Osteoblast (primary cell): ENCODE measurements at places on chromosomes 7 and 10. TPM values are rescaled to one million over a fixed set of nuclear protein-coding genes. Genes with fewer than 3 reads are reported as not detected.

DNA sequence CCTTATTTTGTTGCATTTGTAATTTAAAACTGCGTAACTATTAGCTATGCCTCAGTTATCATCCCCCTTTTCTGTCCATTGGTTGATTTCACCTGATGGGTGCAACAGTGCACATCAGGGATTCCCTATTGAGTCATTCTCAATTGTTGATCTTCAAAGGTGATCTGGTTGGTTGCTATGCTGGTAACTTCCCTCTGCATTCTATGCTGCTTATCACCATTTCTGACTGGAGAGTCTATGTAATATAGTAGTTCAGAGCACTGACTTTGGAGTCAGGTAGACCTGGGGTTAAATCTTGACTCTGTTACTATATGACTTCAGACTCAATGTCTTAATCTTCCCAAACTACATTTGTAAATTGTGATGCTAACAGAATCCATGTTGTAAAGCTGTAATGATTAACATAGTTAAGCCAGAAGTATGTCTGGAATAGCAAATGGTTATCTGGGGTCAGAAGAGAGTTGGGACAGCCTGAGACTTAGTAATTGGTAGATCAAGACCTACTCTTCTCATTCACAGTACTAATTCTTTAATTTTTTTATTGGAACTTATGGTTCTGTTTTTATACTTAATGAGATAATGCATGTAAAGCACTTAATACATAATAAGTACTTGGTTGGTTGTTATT lies 38.1 kb downstream of the EXOC6 start:
- DNase-seq: no peak

ZNRF2 gene
- total RNA-seq: 12.1 and 12.7 TPM in 2 replicates

GRCh38 chr7:84232646-84233045 lies 38.1 kb upstream of the SEMA3A start:
- DNase-seq: no peak

- no peak for DNase-seq
Observed at GRCh38 chr10:89921403-89921802, 220.0 kb downstream of the KIF20B start.

UBTD1 gene
- total RNA-seq: 29.0 and 32.7 TPM in 2 replicates

GRCh38 chr10:100998183-100998990 lies 1.2 kb upstream of the LZTS2 start:
- peak; percentile 100 for DNase-seq

DNAJB9 gene
- total RNA-seq: 24.6 and 34.2 TPM in 2 replicates

GRCh38 chr7:54839575-54840213 lies 80.7 kb upstream of the SEC61G start:
- peak; percentile 95 for DNase-seq

DNA sequence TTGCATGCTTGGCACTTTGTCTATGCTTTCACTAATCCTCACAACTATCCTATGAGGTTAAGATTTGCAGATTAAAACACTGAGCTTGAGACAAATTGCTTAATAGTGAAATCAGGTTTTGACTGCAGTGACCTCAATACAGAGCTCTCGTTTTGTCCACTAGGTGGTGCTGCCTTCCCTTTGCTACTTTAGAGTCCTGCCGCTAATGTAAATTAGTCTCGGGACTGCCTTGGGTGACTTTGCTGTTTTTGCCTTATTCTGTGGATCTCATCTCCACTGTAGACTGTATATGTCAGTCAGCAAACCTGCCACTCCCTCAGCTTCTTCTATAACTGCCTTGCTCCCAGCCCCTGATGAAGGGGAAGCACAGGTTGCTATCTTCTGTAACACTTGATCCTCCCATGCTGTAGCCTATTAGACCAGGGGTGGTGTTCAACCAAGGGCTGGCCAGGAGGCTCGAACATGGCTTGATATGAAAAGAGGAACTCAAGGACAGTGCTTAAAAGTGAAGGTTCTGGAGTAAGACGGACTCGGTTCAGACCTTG lies 26.0 kb downstream of the ASB4 start:
- no peak for DNase-seq

DNA sequence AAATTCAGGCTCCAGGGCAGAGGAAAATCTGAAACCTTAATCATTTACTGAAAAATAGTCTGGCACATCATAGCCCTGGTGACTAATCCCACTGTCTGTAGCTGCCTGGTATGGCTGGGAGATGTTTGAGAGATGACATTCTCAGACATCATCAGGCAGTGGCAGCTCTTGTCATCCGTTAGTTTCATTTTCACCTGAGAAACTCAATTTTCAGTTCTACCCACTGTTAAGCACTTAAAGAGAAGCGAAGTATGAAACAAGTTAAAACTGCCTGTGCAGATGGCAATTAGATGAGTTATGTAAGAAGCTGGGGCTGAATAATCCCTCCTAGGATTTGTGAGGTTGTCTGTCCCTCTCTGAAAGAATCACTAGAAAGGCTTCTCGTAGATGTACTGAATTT lies 150.2 kb downstream of the NSUN6 start:
- DNase-seq: peak; percentile 83

DNA sequence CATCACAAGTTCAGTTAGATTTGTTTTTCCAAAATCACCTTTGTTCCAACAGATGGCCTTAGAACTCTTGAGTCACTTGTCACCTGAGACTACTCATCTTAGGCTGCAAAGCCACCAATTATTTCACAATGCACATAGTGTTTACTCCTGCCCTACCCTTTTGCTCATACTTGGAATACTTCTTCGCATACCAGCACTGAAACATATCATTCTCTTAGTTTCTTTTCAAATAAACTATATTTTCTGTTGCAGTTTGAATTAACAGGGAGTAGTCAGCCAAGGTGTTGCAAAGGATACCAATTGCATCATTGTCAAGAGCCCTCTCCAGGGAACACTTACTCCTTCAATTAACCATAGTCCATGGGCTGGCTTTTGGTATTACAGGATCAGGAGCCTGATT lies 71.0 kb downstream of the CASD1 start:
- no peak for DNase-seq

- DNase-seq: peak; percentile 31
Observed at GRCh38 chr10:58384095-58384494, 1.1 kb upstream of the TFAM start.

THNSL1 gene
- 2.9 and 3.2 TPM in 2 replicates for total RNA-seq

DNA sequence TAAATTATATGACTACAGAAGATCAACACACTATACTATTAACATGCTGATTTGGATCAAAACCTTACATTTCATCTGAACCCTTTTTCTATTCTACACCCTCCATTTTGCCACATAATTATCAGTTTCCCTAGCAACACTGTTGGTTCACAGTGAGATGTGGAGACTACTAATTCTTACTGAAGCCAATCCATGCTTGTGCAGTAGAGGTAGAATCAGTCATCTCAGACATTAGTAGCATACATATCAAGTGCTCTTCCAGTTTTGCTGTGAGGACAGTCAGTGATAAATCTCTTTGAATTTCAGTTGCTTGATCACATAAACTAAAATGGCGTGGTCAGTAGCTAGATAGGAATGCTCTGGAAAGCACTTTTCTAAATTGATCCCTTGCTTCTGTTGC lies 70.3 kb downstream of the PON1 start:
- no peak for DNase-seq
